ENCODE measurements at places on chromosomes 1 and 21.

DNA sequence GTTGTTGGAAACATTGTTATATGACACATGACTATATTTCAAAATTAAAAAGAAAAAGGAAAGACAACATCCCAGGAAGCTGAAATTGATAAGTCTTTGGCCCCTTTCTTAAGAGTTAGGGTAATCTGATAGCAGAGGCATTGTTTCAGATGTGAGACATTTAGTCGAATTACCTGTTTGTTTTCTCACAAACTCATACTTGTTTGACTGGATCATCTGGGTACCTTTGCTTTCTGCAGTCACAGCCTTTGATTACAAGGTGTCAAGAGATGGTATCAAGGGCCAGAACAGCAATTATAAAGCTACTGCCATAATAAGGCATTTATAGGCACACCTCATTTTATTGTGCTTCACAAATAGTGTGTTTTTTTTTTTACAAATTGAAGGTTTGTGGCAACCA is 136.3 kb downstream of the DUSP10 start:
- DNase-seq, result no peak

DNA sequence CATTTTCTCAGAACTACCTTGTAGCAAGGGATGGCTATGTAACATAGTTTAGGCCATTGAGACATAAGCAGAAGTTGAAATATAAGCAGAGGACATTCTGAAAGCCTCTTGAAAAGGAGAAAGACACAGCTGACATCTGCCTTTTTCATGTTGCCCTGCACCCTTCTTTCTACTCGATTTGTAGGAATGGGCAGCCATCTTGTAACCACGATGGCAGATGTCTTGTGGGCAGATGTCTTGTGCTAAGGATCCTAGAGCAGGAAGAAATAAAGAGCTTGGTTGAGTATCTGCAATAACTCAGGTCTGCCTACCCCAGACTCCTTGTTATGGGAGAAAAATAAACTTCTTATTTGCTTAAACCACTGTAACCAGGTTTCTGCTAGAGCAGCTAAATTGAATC is 351.0 kb downstream of the PDE4B start:
- no peak for DNase-seq

DNA sequence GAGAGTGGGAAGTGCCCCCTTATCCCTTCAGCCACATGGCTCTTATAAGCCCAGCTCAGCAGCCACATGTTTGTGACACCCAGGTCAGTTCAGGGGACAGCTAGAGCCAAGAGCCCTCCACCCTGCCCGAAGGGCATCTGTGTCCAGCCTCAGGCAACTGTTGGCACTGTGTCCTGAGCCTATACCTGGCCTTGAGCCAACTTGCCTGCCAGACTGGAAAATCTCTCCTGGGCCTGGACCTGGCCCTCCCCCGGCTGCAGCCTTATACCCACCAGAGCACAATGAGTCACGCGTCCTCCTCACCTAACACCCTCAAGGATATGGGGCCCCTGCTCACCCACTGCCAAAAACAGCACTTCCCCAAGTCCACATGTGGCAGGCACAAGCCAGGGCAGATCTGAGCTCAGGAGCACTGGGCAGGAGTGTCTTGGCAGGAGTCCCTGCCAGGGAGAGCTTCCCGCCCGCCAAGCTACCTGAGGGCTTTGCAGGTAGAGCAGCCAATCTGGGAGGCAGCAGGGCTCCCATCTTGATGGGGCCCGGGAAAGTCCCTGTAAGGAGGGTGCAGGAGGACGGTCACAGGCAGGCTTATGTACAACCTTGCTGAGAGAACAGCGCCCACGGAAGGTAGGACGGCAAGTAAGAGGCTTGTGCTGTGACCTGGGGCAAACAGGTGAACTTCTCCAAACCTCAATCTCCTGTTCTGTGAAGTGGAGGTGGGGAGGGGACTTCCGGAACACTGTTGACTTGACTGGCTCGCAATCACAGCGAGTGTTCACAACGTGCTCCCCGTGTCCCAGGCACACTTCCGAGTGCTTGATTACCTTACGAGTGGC is 19.8 kb upstream of the HSPG2 start:
- no peak for DNase-seq

DNA sequence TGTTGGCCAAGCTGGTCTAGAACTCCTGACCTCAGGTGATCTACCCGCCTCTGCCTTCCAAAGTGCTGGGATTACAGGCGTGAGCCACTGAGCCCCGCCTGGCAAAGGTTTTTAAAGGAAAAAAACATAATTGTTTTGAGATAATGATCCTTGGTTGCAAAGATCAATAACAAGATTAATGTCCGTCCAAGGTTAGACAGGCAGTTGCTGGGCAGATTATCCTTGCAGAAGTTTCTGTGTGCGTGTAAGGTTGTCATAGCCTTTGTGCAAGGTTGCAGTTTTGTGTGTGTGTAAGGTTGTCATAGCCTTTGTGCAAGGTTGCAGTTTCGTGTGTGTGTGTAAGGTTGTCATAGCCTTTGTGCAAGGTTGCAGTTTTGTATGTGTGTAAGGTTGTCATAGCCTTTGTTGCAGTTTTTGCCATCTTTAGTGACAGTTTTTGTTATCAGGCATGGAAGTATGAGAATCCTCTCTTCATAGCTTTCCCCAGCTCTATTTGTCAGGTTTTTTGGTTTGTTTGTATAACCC is 3.6 kb downstream of the YBEY start:
- peak; percentile 30 for DNase-seq

DNA sequence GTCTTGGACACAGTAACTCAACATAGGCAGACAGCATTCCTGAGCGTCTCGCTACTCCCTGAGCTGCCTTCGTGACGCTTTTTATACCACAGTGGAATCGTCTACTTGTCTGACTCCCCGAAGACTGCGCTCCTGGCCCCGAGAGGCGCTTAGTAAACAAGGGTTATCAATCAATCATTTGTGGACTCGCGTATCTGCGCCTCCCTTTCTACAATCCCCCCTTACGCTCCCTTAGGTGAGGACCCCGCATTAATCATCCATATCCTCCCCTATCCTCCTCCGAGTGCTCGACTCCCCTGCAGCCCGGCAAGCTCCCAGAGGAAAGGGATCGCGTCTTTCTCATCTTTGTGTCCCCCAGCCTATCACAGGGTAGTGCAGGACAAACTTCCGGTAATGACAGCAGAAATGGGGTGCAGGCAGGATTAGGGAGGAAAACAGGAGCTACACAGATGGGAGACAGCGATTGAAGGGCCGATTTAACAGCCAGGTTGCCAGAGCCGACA is 522 bp downstream of the TMEM59 start:
- DNase-seq, result peak; percentile 49

DNA sequence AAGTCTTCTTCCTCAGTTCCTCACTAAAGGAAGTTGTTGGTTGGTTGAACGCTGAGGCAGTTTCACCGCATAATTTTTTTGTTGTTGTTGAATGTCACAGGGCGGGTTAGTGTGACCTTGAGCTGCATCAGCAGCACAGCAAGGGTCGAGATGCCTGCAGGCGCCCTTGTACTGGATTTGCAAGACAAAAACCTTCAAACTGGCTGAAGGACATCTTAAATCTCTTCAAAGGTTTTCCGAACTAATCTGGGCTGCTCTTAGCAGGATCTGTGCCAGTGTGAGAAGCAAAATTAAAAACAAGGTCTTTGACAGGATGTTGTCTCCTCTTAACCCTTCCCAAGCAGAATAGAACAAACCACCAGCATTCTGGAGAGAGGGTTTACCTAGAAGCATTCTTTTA is 59.4 kb downstream of the NRIP1 start:
- DNase-seq, result no peak

DNA sequence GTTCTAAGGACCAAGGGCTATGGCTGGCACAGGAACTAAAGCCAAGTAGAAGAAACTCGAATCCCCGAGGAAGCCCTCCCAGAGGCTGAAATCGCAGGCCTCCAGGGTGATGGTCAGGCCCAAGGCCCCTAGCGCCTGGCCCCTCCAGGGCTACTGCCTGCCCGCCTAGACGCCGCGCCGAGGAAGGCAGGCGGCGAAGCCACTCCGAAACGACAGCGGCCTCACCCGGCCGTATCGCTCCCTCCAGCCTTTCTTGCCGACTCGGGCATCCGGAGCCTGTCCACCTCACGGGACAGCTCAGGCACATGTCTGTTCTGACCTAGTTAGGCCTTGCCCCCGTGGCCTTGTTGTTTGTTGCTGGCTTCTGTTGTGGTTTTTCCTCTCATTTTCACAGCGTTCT is 9.7 kb upstream of the LHX8 start:
- DNase-seq, result no peak

DNA sequence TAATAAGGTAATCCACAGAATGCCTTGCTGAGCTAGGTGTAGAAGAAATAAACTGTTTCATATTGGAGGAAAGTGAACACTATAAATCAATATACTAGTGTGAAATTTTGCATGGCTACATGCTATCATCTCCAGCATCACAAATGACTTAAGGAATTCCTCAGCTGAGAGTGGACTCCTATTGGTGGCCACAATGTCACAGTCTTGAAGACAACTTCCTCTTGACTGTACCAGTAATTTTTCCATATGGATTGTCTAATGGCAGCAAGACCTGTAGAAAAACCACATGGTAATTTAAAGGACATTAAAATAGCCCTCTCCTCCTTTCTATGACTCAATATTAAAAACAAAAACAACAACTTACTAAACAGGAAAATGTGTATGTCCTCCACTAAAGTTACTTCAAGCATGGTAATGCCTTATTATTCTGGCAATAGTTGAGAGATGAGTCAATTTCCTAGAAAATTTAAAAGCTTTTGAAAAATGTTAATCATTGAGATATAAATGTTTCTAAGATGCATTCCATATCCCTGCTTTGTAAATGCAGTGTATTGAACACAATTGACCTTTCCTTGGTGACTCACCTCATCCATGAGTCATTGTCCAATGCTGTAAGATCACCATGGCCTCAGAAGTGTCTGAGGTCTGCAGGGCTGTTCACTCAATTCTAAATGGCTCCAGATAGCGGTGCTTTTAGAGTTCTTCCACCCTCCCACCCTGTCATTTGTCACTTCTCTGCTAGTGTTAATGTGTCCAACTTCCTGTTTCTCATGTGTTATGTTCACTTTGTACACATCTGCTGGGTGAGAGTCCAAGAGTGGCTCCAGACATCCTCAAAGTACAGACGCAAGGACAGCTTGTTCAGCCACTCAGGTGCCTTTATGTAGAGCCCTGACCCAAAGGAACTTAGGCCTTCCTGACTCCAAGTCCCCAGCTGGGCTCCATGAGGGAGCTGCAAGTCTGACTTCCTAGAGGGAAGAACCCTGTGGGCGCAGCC is 32.8 kb upstream of the DNASE2B start:
- DNase-seq, result no peak

DNA sequence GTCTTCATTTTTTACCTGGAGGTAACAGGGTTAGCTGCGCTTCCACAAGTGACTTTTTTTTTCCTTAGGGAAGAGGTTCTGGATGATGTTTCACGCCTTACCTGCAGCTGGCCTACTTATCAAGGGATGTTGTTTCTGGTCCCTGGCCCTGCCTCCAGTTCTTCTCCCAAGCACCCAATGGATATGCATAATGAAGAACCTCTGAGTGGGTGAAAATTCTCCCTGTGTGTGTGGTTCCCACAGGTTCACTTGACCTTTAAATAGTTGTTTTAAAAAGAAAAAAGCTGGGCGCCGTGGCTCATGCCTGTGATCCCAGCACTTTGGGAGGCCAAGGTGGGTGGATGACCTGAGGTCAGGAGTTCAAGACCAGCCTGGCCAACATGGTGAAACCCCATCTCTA is 31.8 kb upstream of the DPT start:
- no peak for DNase-seq

DNA sequence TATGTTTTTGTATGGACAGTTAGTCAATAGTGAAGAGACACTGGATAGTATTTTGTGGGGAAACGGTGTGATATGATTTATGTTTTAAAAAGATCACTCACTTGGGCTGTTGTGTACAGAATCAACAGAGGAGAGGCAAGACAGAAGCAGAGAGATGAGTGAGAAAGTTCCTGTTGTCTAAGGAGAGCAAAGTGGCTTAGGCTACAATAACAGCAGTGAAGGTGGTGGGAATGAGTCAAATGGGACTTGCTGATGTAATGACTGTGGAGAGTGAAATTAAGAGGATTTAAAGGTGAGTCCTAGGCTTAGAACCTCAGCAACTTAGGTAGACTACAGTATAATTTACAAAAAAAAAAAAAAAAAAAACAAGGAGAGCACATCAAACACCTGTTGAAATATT is 169.2 kb upstream of the HP1BP3 start:
- DNase-seq, result no peak

GRCh38 chr1:6180707-6181311 is 688 bp upstream of the CHD5 start:
- no peak for DNase-seq

DNA sequence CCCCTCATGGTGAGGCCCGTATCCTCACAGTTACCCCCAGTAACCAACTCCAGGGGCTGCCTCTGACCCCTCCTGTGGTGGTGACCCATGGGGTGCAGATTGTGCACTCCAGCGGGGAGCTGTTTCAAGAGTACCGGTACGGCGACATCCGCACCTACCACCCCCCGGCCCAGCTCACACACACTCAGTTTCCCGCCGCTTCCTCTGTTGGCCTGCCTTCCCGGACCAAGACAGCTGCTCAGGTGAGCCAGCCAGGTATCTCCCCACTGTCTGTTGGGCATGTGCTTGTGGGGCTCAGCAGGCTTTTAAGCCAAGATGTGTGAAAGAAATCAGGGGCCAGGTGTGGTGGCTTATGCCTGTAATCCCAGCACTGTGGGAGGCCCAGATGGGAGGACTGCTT is 39.9 kb downstream of the ZBTB17 start:
- DNase-seq, result no peak

GRCh38 chr21:38884440-38884839 is 78.7 kb downstream of the ETS2 start:
- no peak for DNase-seq

GRCh38 chr21:35035581-35035980 is 13.5 kb downstream of the RUNX1 start:
- DNase-seq, result no peak

DNA sequence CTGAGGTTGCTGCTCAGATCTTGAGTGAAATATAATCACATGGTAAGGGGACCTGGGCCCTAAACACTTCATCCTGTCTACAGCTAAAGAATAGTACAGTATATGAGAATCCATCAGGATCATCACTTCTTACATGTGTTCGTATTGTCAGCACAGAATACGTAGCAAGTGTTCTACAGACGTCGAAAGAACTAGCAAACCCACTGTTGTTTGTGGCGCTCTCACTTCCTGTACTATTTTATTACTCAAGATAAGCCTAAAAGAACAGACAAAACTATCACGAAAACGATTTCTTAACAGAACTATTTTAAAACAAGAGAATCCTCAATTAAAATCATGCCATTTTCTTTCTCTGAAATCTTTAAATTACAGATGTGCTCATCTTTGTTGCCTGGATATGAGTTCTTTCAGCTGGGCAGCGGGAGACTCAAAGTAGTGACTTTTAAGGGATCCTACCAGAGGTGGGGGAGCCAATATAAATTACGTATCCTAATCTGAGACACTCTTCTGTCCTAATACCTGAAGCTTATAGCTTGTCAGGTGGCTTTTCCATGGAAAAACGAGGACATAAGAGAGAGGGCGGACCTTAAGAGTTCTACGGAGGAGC is 724 bp downstream of the ST7L start:
- peak; percentile 66 for DNase-seq

DNA sequence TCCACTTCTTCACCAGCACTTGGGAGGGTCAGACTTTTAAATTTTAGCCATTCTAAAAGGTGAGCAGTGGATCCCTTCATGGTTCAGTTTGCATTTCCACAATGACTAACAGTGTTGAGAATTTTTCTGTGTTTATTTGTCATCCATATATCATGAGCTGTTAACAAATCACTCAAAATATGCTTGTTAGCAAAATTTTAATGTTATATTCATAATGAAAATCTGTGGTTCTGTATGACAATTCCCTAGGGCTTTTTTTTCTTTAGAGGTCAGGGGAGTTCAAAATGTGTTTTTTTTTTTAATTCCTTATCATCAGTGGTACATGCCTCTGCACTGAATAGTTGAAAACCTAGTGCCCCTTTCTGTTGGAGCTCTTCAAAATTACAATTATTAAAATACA is 682.2 kb upstream of the ADGRL2 start:
- DNase-seq, result no peak

GRCh38 chr1:5839881-5840550 is 152.2 kb downstream of the NPHP4 start:
- DNase-seq, result no peak
